Activated CD4-positive, alpha-beta T cell treated with anti-CD3 and anti-CD28 coated beads, Interleukin-2, amount 10 ng/mL, durations not matched to agents 24 days and 14 days (primary cell): ENCODE measurements at places on chromosomes 12 and 14. TPM values are rescaled to one million over a fixed set of nuclear protein-coding genes. Genes with fewer than 3 reads are reported as not detected.

Gene RFX4
- not detected in 2 replicates for total RNA-seq

Gene CDK4
- 240 and 248 TPM in 2 replicates for total RNA-seq

Gene TMEM19
- total RNA-seq: 10.2 and 13.5 TPM in 2 replicates

Gene GLS2
- total RNA-seq: 1.9 and 2.4 TPM in 2 replicates

Gene HPD
- not detected in 2 replicates for total RNA-seq

Gene CLMN
- total RNA-seq: 1.0 and 1.1 TPM in 2 replicates

Gene NUP107
- total RNA-seq: 127 and 128 TPM in 2 replicates

GRCh38 chr14:30389877-30390385 lies 169.0 kb upstream of the G2E3 start:
- H3K27ac ChIP-seq: no peak overlapping the region
- no peaks in the 10 kb centered on the region for H3K4me1 ChIP-seq
- no peaks in the 10 kb centered on the region for H3K36me3 ChIP-seq
- no peak overlapping the region for H3K4me3 ChIP-seq

DNA sequence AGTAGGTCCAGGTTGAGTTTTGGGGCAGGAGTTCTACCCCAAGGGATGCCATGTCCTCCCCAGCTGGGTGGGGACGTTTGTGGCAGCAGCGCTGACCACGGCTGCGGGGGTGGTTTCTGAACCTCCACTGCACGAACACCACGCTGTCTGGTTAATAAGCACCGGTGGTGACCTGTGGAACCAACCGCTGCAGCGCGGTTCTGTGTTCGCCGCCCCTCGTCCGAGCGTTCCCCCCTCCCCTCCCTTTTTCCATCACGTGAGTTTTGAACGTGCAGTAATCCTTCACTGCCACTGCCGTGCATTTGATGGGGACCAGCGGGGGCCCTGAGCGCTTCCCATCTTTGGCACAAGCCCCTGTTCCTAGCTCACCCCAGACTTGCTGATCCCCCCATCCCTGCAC lies 6.4 kb upstream of the ADSS1 start:
- no peak overlapping the region for H3K27ac ChIP-seq
- peaks cover 20% of the 10 kb centered on the region for H3K36me3 ChIP-seq
- H3K4me3 ChIP-seq: no peak overlapping the region

DNA sequence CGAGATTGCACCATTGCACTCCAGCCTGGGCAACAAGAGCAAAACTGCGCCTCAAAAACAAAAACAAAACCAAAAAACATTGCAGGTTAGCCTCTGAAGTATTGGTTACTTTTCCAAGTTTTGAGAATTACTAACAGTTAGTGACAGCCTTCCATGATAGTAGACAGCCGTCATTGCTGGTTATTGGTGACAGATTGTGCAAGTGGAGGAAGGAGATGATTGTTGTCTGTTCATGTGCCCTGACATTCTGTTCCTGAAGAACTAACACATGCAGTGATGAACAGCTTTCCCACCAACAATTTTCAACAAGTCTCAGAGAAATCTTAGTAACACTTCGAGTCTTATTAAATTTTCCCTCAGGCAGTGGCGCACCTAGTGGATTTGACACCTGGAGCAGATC lies 89.3 kb upstream of the NAP1L1 start:
- H3K4me1 ChIP-seq: no peaks in the 10 kb centered on the region
- H3K27me3 ChIP-seq: peaks cover 37% of the 10 kb centered on the region
- no peak for DNase-seq
- H3K4me3 ChIP-seq: no peak overlapping the region
- no peak overlapping the region for H3K27ac ChIP-seq

DNA sequence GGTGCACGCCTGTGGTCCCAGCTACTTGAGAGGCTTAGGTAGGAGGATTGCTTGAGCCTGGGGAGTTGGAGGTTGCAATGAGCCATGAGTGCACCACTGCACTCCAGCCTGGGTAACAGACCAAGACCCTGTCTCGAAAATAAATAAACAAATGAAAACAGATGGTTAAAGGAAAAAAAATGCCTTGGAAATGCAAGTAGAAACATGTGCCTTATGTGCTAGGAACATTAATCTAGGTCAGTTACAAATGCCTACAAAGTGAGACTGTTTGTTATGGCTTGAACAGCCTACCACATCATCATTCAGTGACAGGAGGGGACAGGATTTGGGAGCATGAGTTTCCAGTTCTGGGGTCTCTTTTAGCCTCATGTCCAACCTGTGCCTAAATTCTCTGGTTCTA lies 52.4 kb upstream of the BCAT1 start:
- DNase-seq: no peak
- H3K36me3 ChIP-seq: no peaks in the 10 kb centered on the region
- H3K27ac ChIP-seq: no peak overlapping the region
- no peaks in the 10 kb centered on the region for H3K4me1 ChIP-seq

DNA sequence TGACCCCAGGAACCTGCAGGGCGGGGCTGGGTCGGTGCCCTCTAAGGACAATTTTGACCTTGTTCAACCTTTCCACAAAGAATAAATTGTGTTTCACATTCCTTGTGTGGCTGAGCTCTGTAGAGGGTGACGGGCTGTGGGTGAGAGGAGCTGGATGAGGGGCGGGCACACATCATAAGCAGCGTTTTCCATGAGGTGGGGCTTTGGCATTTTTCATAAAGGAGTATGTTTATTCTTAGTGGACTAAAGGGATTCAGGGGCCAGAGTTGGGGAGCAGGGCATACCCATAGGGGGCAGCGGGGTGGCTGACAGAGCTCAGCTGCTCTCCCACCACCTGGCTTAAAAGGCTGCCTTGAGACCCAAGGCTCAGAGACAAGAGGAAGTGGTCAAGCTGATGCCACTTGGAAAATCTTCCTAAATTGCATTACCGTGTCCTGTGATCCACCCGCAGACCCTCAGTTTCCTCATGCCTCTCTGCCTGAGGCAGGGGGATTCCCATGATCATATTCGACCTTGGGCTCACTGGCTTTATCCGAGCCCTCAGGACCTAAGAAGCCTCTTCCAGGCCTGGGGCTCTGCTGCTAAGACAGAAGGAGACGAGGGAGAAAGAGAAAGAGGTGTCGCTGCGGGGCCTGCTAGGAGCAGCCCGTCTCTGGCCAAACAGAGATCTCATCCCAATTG lies 11.4 kb downstream of the MMP14 start:
- H3K27me3 ChIP-seq: peaks cover 5% of the 10 kb centered on the region
- H3K36me3 ChIP-seq: no peaks in the 10 kb centered on the region
- no peak overlapping the region for H3K4me3 ChIP-seq
- no peak overlapping the region for H3K27ac ChIP-seq
- peaks cover 10% of the 10 kb centered on the region for H3K4me1 ChIP-seq
- DNase-seq: no peak

DNA sequence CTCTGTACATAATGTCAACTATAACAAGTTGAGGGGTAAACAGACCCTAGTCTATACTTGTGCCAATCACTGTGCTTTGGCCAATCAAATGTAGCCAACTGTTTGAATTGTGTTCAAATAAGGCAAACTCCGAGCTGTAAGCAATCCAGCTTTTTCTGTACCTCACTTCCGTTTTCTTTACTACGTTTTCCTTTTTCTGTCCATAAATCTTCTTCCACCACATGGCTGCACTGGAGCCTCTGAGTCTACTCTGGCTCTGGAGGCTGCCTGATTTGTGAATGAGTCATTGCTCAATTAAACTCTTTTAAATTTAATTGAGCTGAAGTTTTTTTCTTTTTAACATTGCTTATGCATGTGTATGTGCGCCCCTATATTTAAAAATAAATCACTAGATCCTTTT lies 29.7 kb downstream of the CLEC1A start:
- H3K4me1 ChIP-seq: peaks cover 3% of the 10 kb centered on the region
- DNase-seq: no peak
- H3K27me3 ChIP-seq: peaks cover 22% of the 10 kb centered on the region
- no peak overlapping the region for H3K27ac ChIP-seq

- no peak overlapping the region for H3K27ac ChIP-seq
- peaks cover 2% of the 10 kb centered on the region for H3K27me3 ChIP-seq
- no peaks in the 10 kb centered on the region for H3K36me3 ChIP-seq
- no peaks in the 10 kb centered on the region for H3K4me1 ChIP-seq
Observed at GRCh38 chr14:78157494-78158437, 12.4 kb upstream of the NRXN3 start.

DNA sequence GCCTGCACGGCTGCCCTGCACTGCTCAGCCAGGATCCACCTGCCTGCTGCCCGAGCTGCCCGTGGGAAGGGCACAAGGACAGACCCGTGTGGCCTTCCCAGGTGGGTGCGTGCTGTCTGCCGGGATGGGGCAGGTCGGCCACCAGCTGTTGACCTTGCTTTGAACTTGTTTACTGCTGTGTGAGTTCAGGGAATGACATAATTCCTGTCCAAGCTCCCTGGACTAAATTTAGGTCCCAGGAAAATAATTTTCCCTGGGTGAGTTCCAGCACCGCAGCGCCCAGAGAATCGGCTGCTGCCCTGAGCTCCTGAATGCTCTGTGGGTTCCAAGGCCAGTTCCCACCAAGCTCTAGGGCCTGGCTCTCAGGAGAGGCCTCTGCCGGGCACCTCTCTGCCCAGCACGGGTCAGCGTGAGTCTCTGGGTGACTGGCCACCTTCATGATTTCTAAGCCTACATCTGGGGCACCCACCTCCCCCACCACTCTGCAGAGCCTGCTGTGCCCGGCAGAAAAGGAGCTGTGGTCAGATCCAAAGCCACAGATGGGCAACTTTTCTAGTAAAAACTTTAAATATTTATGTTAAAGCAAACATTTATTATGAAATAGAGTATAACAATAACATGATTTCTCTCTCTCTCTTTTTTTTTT lies 27.2 kb upstream of the MLXIP start:
- H3K4me3 ChIP-seq: no peak overlapping the region
- no peaks in the 10 kb centered on the region for H3K27me3 ChIP-seq
- no peak overlapping the region for H3K27ac ChIP-seq
- H3K4me1 ChIP-seq: peaks cover 6% of the 10 kb centered on the region
- H3K36me3 ChIP-seq: no peaks in the 10 kb centered on the region

DNA sequence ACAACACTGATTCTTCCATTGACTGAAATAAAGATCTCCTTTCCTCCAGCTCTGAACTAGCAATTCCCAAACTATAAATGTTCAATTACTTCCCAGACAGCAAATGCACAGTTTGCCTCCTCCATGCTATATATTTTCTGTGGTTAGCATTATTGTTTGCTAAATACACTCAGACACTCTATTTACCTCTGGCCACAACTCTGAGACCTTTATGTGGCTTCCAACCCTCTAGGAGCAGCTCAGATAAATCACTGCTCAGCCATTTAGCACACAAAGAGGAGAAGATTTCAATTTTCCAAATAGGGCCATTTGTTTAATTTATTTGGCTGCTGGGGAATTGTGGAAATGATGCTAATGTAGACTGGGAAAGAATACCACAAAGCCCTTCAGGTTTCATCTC lies 202.0 kb downstream of the SPTSSA start:
- DNase-seq: no peak
- H3K36me3 ChIP-seq: no peaks in the 10 kb centered on the region
- H3K4me3 ChIP-seq: no peak overlapping the region
- no peaks in the 10 kb centered on the region for H3K4me1 ChIP-seq

GRCh38 chr12:115261691-115262398 lies 577.9 kb upstream of the TBX3 start:
- no peaks in the 10 kb centered on the region for H3K27me3 ChIP-seq
- no peak for DNase-seq
- no peak overlapping the region for H3K27ac ChIP-seq
- no peaks in the 10 kb centered on the region for H3K4me1 ChIP-seq

DNA sequence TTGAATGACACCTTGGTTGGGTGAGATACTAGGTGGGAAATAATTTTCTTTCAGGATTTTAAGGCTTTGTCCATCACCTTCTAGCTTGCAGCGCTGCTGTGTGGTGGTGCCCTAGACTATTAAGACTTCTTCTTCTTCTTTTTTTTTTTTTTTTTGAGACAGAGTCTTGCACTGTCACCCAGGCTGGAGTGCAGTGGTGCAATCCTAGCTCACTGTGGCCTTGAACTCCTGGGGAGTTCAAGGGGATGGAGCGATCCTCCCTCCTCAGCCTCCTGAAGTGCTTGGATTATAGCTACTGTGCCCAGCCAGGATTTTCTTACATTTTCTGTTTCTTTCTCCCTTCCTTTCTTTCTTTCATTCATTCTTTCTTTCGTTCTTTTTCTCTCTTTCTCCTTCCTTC lies 10.3 kb upstream of the MTA1 start:
- DNase-seq: no peak
- peaks cover 12% of the 10 kb centered on the region for H3K4me1 ChIP-seq
- H3K27me3 ChIP-seq: peaks cover 29% of the 10 kb centered on the region
- no peak overlapping the region for H3K4me3 ChIP-seq
- no peak overlapping the region for H3K27ac ChIP-seq

GRCh38 chr14:60878536-60878935 lies 102.3 kb downstream of the TRMT5 start:
- no peak overlapping the region for H3K4me3 ChIP-seq
- no peak for DNase-seq
- H3K27ac ChIP-seq: no peak overlapping the region
- peaks cover 23% of the 10 kb centered on the region for H3K36me3 ChIP-seq

DNA sequence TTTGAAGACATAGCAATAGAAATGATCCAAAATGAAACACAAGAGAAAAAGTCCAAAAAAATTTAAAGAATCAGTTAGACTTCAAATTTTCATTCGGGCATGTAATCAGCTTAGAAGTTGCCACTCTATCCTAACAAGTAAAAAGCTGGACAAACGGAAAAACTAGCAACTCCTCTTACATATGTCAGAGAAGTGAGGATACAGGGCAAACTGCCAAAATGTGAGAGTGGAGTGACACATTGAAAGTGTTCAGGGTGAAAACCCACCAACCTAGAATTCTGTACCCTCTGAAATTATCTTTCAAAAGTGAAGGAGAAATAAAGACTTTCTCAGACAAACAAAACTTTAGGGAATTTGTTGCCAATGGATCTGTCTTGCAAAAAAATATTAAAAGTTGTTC lies 42.0 kb upstream of the CHPT1 start:
- peaks cover 28% of the 10 kb centered on the region for H3K27me3 ChIP-seq
- no peak overlapping the region for H3K27ac ChIP-seq
- no peak overlapping the region for H3K4me3 ChIP-seq
- no peaks in the 10 kb centered on the region for H3K36me3 ChIP-seq
- no peaks in the 10 kb centered on the region for H3K4me1 ChIP-seq

GRCh38 chr14:69443296-69443805 lies 41.2 kb upstream of the PLEKHD1 start:
- H3K4me1 ChIP-seq: peaks cover 14% of the 10 kb centered on the region

DNA sequence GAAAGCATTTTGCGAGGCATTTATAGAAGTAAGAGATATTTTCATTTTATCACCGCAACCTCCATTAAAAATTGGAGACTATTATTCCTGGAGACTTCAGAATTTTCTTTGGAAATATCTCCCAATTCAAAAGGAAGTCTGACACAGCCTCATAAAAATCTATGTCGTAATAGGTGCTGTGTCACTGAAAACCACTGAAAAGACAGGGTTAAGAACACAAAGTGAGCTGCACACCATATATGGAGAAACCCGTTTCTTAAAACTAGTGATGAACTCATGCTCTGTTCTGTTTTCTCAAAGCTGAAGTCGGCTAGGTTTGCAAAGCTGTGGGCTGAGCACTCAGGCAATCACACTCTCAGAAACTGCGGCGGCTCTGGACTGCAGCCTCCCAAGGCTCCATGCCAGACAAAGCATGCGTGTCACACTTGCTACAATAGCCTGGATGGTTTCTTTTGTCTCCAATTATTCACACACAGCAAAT lies at the start of gene GLIPR1:
TSS of gene GLIPR1 (plus strand) at position 287 of the 481 bp plus-strand sequence. CDS start at position 413, 126 bp downstream.
- H3K4me3 ChIP-seq: peak within 1 kb of the TSS; percentile 77
- H3K27me3 ChIP-seq: peaks cover 2% of the 10 kb centered on the region
- peak; percentile 92 for DNase-seq
- peaks cover 67% of the 10 kb centered on the region for H3K4me1 ChIP-seq
- H3K36me3 ChIP-seq: peaks cover 4% of the 10 kb centered on the region
